ENCODE measurements at places on chromosomes 13 and 19.

- DNase-seq = no peak
These were observed 15.2 kb downstream of the ACP7 start for GRCh38 chr19:39099341-39099740.

DNA sequence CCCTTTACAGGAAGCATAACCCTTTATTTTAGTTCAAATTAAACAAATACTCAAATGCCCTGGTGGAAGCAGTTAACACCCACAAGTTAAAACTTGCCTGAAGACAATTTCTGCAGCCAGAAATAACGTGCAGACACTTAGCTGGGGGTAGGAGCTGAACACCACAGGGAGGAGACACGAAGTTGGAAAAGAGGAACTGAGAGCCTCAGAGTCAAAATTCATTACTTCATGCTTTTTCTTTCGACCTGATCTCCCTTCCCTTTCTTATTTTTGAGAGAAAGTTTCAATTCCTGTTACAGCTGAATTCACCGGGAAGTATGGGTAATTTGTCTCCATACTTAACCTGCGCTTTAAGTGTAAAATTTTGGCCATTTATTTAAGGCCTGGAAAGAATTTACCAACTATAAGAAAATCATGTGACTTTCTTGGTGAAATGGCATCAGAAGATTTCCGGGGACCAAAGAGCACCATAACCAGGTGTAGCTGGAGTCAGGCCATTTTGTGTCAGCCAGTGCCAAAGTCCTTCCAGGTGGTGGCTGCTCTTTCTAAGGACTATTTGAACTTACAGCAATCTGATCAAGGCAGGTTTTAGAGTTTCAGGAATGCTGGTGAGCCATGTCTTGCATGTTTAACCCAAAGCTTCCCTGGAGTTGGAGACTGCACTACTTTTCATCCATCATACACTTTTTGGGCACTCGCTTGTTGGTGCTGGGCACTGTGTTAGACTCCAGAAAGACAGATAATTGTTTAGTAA lies 46.5 kb upstream of the RCBTB2 start:
- DNase-seq = no peak

- no peak for DNase-seq
These were observed 7.4 kb upstream of the IL17D start for GRCh38 chr13:20696073-20696472.

DNA sequence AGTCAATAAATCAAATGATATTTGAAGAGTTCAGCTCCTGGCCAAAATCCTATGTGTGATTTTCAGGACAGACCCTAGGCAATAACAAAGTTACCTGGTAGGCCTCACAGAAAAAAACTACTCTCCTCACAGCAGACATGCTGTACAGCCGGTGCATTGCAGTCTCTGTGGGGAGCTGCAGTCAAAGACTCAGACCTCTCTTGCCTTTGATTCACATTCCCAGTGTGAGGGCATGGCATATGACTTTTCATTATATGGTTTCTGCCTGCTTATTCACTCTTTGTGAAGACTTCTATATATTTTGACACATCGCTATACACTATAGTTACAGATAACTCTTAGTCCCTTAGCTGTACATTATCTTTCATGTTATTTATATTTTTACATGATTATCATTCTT lies 2684.3 kb upstream of the PCDH20 start:
- no peak for DNase-seq

GRCh38 chr13:37878921-37879320 lies 9.3 kb upstream of the TRPC4 start:
- DNase-seq = no peak

DNA sequence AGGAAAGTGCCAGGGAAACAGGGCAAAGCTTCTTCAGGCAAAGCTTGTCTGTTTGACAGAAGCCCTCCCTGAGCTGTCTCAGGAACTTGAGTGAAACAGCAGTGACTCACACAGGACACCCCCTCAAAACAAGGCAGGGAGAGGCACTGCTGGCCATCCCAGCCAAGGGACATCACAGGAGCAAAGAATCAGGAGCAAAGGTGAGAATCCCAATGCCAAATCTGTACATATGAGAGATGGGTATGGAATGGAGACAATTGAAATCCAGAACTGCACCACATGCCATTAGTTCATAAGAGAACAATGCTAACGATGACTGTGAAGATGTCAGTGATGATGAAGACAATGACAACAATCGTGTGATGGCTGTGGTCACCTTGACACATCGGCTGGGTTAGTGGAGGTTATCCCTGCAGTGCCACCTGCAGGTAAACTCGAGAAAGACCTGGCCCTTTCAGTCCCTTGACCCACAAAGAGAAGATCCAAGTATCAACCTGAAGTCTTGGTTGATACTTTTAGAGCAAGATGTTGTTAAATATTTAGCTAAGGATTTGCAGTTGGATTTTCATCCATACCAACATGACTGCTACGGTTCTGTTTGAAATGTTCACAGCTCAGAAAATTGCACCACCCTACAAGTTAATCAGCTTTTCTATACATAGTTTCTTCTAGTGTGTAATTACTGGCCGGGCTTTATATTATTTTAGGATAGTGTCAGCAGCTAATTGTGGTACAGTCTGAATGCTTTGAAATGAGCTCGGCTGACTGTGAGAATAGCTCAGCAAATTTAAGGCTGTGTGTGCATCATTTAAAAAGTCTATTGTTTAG lies 42.0 kb upstream of the IPO5 start:
- no peak for DNase-seq

All from activated naive CD4-positive, alpha-beta T cell (primary cell).